RCC 7860 (cell line): ENCODE measurements at places on chromosomes 2 and 18.

DNA sequence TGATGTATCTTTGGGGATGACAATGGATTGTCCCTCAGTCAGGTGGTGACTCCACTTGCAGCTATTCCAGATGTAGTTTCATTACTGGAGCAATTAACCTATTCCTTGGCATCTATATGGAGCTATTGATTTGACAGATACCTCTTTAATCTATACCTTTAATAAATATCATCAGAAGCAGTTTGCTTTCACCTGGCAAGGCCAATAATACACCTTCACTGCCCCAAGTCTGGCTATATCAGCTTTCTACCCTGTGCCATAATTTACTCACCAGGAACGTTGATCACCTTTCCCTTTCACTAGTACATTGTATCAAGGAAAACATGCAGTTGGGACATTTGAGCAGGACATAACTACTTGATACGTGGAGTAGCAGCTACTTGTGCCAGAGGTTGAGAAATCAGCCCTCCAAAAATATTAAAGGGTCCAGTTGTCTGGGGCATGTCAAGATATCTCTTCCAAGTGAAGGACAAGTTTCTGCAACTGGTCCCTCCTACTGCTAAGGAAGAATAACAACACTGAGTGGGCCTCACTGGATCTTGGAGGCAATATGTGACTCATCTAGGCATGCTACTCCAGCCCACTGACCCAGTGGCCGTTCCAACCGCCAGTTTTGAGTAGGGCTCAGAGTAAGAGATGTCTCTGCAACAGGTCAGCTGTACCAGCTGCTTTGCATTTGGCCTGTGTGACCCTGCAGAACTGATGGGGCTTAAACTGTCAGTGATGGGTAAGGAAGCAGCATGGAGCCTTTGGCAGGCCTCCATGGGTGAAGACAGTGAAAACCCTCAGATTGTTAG lies 67.0 kb downstream of the PSMG2 start:
- no peak for DNase-seq

- no peak for DNase-seq
Observed at GRCh38 chr18:37754141-37754540, 188.5 kb upstream of the CELF4 start.

- no peak for DNase-seq
Observed at GRCh38 chr2:119126650-119127049, 31.9 kb downstream of the C1QL2 start.

DNA sequence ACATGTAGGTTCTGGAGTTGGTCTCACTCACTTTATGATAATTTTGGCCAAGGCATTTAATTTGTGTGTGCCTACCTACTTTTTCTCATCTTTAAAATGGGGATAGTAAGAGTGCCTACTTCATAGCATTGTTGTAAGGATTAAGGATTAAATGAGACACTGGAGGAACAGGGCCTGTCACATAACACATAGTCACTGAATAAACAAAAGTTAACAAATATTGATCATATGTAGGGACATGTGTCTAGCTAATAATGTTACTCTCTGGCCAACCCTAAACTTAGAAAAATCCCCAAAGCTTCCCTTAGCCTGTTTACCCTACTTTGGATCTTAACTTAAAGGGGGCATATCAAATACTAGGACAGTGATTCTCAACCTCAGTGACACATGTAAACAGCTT lies 169.9 kb downstream of the MYO1B start:
- DNase-seq: no peak

DNA sequence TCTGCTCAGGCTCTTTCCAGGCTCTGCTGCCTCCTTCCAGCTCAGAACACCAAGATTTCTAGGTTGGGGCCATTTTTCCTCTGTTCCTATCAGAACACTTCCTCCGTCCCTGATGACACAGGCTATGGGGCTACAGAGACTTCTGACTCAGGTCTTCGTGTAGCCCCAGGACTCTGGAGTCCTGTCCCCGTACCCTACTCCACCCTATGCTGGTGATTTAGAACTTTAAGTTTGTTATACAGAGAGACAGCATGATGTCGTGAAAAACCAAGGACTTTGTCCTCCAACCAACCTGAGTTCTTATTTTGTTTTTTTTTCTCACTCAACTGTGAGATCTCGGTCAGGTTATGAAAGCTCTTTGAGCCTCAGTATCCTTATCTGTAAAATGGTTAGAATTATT lies 78.7 kb downstream of the HS1BP3 start:
- DNase-seq: no peak

- DNase-seq: no peak
Observed at GRCh38 chr18:79887181-79888000, 64.1 kb downstream of the SLC66A2 start.

DNA sequence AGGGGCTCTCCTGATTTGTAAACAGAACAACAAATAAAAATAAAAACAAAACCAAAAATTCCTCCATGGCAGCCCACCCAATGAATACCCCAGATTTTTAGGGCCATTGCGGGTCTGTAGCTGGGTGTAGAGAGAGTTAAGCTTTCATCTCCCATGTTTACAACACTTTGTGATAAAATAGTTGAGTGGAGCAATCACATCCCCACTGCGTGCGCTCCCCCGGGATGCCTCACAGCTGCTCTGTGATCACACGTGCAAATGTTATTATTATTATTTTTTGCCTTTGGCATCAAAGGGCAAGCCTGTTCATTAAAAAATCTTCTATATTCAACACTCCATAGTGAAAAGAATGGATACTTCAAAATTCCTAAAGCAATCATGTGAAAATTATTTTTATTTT lies 118.0 kb downstream of the MBP start:
- no peak for DNase-seq

- DNase-seq: no peak
Observed at GRCh38 chr2:45083175-45083574, 73.9 kb upstream of the SIX2 start.

DNA sequence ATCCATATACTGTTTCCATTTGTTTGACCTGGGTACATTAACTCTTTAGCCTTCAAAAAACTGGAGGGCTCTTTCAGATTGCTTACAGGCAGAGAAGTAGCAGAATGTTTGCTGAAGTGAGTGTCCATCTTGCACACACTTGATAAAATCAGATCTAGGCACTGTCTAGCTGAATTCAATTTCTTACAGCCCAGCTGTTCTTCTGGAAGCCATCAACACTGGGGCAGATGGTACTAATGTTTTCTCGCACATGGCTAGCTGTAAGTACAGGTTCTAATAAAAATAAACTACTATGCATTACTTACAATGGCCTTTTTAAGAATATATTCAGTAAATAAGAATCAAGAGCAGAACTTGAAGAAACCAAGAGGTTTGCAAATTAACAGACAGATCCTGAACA lies 175.9 kb downstream of the NBAS start:
- no peak for DNase-seq

DNA sequence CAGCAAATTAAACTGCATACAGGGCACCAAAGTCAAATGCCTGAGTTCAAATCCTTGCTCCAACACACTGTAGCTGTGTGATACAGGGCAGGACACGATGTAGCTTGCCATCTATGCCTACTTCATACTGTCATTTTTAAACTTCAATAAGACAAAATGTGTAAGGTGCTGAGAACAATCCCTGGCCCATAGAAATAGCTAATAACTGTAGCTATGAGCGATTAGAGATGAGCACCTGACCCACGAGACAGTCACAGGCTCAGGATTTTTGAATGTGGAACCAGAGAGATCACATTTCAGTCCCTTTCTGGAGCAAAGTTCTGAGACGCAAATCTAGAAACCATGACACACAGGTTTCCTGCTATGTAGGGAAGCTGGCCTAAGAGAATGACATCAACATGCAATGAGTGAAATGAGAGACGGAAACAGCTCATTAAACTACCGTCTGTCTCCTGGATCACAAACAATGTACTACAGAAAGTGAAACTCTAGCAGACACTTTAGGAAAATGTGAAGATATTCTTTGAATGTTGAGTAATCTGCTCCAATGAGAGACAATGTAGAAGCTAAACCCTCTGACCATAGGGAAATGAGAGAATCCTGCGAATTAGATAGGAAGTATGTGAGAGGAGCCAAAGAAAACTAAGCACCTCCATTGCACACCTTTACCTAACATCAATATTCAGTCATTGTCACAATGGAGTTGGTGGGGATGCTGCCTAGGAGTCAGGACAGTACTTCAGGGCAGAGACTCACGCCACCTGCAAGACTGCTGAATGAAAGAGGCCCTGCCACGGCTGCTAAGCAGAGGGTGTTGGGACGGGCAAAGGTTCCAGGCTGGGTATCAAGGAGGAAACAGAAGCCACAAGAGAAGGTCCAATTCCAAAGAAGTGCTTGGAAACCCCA lies 25.5 kb downstream of the B4GALT6 start:
- no peak for DNase-seq

DNA sequence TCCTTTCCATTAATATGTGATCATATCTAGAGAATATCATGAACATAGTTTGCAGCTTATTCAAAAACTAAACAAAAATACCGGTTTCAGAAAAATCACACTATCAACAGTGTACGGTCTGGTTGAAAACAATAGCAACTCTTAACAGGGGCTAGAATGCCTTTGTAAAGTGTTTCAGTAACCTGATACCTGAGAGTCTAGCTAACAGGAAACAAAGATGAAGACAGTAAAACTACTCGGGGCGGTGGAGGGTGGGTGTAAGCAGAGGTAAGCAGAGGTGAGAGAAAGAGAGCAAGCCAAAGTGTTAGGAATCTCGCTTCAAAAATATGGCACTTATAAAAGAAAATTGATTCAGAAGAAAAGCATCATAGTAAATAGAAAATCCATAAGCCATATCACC lies 109.0 kb upstream of the RGPD4 start:
- DNase-seq: no peak

DNA sequence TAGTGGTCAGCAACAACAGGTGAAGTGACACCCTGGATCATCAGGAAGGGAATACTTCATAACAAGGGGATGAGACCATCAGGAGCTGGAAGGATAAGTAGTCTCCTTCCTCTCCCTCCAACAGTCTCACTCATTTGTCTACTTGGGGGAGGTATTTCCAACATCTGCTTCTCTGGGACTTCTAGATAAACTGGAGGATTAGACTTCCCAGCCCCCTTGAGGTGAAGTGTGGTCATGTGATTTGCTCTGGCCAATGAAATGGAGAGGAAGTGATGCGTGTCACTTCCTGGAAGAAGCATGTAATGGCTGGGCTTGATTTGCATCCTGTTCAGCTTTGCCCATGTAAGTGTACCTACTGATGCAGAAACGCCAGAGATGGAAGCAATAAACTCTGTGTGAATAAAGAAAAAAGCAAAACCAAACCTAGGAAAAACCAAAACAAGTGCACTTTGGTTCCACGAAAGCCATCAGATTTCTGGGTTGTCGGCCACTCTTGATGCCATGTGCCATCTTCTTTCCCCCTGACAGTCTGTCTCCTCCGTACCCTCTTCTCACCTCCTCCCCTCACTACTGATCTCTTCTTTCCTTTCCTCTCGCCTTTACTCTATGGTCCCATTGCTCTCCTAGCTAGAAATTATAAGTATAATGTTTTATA lies 76.1 kb upstream of the DNMT3A start:
- no peak for DNase-seq

- no peak for DNase-seq
Observed at GRCh38 chr2:233080836-233081229, 20.7 kb downstream of the INPP5D start.

DNA sequence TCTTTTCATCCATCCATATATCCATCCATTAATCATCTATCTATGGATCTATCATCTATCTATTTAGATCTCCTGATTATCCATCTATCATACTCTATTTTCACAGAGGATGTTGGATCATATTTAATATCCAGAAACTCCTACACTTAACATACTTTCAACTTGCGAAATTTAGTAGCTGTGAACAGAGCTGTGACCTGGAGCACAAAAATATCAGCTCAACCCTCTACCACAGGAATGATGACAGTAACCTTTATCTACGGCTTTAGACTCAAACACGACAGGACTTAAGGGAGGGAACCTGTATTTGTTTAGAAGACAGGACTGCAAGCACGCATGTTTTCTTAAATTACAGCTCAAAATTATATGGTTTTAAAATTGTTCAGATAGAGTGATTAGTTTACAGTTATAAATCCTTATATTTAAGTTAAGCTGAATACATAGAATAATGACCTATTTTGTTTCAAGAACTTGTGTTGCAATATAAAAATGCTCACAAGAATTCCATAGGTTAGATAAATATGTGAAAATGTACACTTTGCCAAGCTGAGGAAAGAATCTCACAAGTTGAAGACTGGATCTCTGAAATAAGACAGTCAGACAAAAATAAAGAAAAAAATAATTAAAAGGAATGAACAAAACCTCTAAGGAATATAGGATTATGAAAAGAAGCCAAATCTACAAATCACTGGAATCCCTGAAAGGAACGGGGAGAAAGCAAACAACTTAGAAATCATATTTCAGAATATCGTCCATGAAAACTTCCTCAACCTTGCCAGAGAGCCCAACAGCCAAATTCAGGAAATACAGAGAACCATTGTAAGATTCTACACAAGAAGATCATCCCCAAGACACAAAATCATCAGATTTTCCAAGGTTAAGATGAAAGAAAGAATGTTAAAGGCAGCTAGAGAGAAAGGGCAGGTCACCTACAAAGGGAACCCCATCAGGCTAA lies 142.0 kb downstream of the COL6A3 start:
- DNase-seq: no peak
